ENCODE measurements at places on chromosomes 3 and 15.

DNA sequence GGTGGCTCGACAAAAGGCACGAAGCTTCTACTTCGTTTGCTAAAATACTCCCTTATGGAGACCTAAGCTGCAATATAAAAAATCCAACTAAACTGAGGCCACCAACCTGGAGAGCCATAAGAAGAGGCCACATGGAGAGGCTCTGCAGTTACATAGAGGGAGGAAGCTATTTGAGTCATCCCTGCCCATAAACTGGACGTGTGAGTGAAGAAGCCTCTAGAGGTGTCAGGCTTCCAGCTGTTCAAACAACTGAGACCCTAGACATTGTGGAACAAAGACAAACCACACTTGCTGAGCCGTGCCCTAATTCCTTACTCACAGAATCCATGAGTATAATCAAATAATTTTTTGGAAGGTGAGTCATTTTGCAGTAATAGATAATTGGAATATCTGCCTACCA is 50.2 kb upstream of the GMNC start:
- DNase-seq = no peak

GRCh38 chr3:30691944-30692343 is 85.5 kb downstream of the TGFBR2 start:
- no peak for DNase-seq

GRCh38 chr3:194987571-194988494 is 283.1 kb downstream of the XXYLT1 start:
- no peak for DNase-seq

DNA sequence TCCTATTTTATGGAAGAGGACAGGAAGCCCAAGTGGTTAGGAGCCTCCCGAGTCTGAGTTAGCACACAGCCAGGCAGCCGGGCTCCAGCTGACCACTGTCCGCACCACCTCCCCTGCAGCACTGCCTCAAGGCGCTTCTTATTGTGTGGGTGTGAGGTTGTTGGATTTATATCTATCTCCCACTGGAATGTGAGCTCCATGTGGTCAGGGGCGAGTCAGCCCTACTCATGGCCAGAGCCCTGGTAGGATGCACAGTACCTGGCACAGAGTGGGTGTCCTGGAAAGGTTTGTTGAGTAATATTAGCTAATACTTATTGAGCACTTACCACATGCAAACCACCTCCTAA is 9.7 kb upstream of the FBLN2 start:
- no peak for DNase-seq

- DNase-seq = no peak
These were observed 326.6 kb downstream of the MAGI1 start for GRCh38 chr3:65712140-65712539.

DNA sequence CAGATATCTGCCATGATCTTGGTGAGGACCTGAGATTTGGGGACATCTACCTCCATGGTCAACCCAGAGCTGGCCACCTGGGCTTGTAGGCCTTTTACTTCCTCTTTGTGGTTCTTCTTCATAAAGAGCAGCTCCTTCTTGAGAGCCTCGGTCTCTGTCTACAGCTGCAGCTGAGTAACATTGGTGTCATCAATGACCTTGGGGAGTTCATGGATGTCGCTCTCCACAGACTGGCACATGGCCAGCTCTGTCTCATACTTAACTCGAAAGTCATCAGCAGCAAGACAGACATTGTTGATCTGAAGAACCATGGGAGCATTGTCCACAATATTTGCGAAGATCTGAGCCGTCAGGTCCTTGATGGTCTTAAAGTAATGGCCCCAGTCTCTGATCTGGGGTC is 15.7 kb upstream of the RASA2 start:
- DNase-seq = no peak
